ENCODE measurements at places on chromosomes 16 and 17. TPM values are rescaled to one million over a fixed set of nuclear protein-coding genes. Genes with fewer than 3 reads are reported as not detected.

DNA sequence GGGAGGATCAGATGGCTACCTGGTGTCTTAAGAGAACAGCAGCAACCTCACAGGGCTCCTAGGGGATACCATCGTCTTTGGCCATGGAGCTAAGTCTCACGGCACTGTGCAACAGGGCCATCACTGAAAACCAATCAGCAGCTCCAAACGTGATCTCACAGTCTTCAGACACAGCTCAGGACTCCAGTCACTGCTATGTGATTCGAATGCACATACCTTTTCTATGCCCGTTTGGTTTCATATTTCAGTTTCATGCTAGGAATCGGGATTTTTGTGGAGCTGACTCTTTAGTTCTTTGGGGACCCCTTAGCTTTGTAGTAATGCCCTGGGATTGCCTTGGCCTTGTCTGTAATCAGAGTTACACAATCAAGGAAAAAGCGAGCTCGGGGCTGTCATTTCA, 162.8 kb upstream of the CDH11 start:
- H3K4me1 ChIP-seq: no peaks in the 10 kb centered on the region
- DNase-seq: no peak
- no peaks in the 10 kb centered on the region for H3K36me3 ChIP-seq
- no peak overlapping the region for H3K4me3 ChIP-seq

DNA sequence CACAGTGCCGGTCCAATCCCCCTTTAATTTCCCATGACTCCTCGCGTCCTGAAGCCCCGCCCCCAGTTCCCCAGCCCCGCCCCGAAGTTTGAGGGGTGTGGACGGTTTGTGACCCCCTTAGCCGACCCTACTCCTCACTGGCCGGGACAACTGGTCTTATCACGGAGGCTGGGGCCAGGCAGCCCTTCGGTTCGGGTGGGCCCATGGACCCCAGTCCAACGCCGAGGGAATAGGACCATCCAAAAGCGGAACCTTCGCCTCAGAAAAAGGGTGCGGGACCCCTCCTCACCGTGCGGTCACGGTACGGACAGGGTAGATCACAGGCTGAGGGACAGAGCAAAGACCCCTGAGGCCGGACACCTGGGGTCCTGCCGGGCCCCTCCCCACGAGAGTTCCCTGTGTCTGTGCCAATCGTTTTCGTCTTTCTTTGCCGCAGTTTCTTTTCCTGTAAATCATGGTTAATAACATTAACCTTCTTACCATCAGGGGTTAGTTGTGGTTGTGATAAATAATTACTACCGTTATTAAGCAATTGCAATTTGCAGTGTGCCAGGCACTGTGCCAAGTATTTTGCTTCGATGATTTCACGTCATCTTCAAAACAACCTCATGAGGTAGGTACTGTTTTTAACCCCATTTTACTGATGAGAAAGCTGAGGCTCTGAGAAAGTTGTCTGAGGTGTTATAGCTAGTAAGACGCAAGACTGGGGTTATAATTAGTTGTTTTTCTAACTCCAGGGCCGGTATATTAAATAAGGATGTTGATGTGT, 543 bp downstream of the TMUB2 start:
- no peak for DNase-seq
- no peaks in the 10 kb centered on the region for H3K27me3 ChIP-seq
- no peaks in the 10 kb centered on the region for H3K36me3 ChIP-seq
- H3K4me3 ChIP-seq: peak overlapping the region; percentile 59

GRCh38 chr17:67619555-67619954, 98.2 kb upstream of the NOL11 start:
- H3K36me3 ChIP-seq: no peaks in the 10 kb centered on the region
- H3K4me3 ChIP-seq: no peak overlapping the region
- no peaks in the 10 kb centered on the region for H3K4me1 ChIP-seq
- no peaks in the 10 kb centered on the region for H3K27me3 ChIP-seq

Gene KRTAP9-8
- total RNA-seq: not detected

DNA sequence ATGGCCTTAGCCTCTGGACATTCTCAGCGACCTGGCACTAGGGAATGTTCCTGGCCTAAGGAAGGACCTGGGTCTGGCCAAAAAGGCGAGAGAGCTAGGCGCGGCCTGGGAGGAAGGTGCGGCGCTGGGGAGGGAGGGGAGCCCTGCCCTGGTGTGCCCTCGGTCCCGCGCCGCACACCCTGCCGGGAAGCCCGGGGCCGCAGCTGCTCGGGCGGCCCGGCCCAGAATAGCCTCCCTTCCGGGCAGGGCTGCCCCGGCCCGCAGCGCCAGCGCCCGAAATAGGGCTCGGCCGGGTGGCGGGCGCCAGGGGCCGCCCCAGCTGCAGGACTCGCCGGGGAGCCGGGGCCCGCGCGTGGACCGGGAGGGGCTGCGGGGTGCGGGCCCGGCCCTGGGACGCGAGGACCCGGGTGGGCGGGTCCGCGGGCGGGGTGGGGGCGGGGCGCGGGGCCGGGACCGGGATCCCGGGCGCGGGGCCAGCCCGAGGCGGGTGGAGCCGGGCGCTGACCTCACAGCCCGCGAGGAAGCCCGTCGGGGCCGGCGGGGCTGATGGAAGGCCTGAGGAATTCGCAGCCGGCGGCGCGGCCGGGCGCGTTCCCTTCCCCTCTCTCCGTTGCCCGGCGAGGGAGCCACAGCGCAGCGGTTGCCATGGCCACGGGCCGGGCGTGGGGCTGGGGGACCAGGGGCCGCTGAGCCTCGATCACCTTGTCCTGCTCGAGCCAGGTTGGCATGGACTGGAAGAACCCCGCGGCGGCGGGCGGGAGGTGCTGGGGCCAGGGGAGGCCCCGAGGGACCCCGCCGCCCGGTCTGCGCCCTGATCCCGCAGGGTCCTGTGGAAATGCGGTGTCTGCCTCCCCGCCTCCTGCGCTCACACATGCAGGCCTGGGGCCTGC, 18.1 kb downstream of the SOCS3 start:
- no peaks in the 10 kb centered on the region for H3K4me1 ChIP-seq
- DNase-seq: peak; percentile 91
- peak overlapping the region; percentile 72 for H3K27ac ChIP-seq
- H3K27me3 ChIP-seq: no peaks in the 10 kb centered on the region

Gene MYL11
- not detected for total RNA-seq

GRCh38 chr16:88971371-88972097, 5.5 kb downstream of the CBFA2T3 start:
- DNase-seq: no peak
- no peak overlapping the region for H3K27ac ChIP-seq
- no peak overlapping the region for H3K4me3 ChIP-seq
- no peaks in the 10 kb centered on the region for H3K36me3 ChIP-seq
- no peaks in the 10 kb centered on the region for H3K27me3 ChIP-seq

DNA sequence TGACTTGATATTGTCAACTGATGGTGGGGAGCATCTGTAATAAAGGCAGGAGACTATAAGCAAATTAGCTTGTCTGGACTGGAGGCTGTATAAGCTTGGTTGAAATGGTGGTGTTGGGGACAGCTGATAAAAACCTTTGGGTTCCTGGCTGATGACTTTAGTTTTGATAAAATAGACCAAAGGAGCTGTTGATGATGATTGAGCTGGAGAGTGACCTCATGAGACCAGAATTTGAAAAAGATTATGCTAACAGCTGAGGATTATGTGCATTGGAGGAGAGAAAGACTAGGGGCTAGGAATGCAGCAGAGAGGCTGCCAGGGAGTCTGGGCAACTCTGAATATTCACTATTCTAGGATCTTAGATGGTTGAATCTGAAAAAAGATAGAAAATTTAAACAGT, 8.7 kb upstream of the CDC27 start:
- no peaks in the 10 kb centered on the region for H3K27me3 ChIP-seq
- no peaks in the 10 kb centered on the region for H3K36me3 ChIP-seq

Gene CDH11
- 182 TPM for total RNA-seq
